ENCODE measurements at places on chromosomes 12 and 14. TPM values are rescaled to one million over a fixed set of nuclear protein-coding genes. Genes with fewer than 3 reads are reported as not detected.

DNA sequence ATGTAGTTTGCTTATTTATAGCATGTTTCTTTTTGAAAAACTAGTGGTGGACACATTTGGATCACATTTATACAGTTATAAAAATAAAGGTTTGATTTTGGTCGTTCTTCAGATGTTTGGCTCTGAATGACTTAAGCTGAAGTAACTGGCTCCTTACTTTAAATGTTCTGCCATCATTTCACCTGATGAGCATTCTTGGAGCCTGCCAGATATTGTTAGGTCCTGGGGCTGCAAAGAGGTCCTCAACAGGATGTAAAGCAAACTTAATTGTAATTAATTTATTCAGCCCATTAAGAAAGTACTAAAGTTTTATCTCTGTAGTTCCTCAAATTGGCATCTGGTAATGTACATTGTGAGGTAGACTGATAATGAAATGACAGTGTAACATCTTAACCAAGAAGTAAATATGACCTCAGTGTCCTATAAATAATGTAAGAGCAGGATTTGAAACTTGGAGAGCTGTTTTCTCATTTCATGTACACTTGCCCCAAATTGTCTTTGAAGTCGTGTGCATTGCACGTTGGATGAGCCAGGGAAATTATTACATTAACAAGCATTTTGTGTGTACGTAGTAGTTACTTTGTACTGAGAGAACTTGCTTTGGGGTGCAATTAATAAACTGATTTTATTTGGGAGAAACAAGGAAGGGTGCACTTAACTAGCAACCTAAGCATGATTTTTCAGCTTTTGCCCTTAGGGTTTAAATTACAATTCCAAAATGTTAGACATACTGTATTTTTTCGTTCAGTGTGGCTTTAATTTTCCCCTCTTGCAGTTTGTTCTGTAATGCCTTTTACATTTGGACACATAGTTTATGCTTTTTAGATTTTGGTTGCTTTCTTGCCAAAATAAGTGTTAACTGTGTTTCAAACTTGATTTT, 7.5 kb downstream of the EIF5 start:
- DNase-seq: no peak

DNA sequence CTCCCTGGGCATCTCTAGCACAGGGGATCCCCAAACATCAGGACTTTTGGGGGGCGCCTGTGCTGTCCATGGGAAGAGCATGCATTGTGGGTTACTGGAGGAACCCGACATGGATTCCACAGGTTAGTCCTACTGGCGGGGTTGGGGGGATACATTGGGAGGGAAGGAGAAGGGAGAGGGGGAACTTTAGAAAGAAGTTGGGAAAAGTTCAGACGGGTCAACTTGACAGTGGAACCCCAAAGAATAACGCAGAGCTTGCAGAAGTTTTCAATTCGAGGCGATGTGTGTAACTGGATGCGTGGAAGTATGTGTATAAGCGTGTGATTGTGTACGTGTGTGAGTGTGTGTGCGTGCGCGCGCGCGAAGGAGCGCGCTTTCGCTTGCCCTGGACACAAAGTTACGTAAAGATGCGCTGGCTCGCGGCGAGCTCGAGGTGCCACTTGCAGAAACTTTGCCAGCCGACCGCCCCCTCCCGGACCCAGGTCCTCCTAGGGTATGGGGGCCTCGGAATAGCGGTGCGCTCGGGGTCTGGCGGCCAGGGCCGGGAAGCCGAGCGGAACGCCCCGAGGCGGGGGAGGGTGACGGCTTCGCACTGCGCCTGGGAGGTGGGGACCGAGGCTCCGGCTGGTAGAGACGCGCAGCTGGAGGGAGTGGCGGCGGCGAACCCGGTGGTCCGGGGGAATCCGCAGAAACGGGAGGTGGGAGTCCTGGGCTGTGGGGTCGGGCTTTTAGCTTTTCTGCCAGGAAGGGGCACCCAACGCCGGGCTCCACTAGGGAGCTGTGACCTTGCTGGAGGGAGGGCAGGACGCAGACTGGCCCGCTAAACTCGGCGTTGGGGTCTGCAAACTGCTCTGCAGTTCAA, 669 bp downstream of the RFX4 start:
- no peak for DNase-seq

- DNase-seq: no peak
Observed at GRCh38 chr12:41287500-41288141, 99.5 kb downstream of the PDZRN4 start.

GRCh38 chr12:87332987-87333726, 696.0 kb downstream of the C12orf50 start:
- no peak for DNase-seq

- no peak for DNase-seq
Observed at GRCh38 chr14:26794731-26795130, 196.9 kb upstream of the NOVA1 start.

- DNase-seq: no peak
Observed at GRCh38 chr12:70719071-70719470, 81.8 kb upstream of the PTPRB start.

KRT2 gene
- not detected for total RNA-seq

- DNase-seq: no peak
Observed at GRCh38 chr12:108394196-108394595, 55.1 kb upstream of the CMKLR1 start.

- DNase-seq: no peak
Observed at GRCh38 chr14:74413627-74414026, 12.4 kb downstream of the SYNDIG1L start.

ADGRD1 gene
- total RNA-seq: 1.1 TPM

- no peak for DNase-seq
Observed at GRCh38 chr12:85883763-85884162, 9.7 kb downstream of the NTS start.

- DNase-seq: no peak
Observed at GRCh38 chr12:3833670-3834310, 39.4 kb downstream of the PARP11 start.

DNA sequence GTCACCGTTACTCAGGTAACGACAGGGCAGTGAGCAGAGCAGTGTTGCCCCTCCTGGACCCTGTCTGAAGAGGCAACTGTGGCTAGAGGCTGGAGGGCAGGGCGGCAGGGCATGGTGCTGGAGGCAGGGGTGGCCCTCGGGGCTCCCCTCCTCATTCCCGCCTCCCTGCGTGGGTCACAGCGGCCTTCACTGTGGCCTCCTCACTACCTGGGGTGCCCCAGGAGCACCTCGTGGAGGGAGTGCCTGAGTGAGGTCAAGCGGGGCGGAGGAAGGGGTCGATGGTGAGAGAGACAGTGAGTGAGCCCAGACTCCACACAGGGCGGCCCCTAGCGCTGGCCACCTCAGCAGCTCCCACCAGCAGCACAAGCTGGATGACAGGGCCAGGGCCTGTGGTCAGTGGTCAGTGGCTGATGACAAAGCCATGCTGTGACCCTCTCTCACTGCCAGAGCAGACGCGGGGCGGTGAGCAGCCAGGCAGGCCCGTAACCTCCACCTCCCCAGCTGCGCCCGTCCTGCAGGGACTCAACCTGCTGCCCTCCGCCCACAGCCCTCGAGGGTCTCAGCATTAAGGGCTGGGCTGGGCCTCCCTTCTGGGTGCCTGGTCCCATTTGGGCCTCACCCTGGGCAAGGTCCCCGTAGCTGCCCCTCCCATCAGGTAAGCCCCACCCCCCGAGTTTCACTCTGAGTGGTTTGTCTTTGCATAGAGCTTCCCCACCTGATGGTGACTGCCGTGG, 17.8 kb downstream of the GPR132 start:
- DNase-seq: no peak

DNA sequence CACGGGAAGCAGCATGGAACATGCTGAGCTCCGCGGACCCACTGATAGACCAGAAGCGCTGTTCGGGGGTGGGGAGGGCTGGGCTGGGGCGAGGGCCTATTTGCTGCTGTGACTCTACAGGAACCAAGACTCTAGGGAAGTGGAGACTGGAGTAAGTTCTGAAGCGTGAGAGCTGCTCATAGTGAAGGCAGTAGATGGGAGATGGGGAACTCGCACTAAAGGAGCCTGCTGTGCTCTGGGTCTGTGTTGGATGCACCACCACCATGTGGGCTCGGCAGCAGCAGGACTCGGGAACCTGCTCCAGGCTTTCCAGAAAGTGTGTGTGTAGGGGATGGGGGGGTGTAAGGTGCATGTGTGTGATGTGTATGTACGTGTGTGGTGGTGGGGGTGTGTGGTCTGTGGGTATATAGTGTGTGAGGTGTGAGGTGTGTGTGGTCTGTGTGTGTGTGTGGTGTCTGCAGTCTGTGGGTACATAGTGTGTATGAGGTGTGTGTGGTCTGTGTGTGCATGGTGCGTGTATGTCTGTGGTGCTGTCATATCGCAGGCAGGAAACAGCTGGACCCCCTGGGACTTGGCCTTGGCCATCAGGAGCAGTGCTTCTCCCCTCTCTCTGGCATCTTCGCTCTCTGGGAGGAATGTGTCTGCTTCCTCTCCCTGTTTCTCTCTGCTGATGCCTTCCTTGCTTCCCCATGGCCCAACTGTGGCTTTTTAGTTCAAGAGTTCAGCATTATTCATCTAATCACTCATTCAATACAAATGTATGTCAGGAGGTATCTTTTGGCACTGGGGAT, 378.9 kb downstream of the FUT8 start:
- peak; percentile 34 for DNase-seq

- DNase-seq: no peak
Observed at GRCh38 chr12:108751821-108752220, 20.5 kb upstream of the CORO1C start.

DNA sequence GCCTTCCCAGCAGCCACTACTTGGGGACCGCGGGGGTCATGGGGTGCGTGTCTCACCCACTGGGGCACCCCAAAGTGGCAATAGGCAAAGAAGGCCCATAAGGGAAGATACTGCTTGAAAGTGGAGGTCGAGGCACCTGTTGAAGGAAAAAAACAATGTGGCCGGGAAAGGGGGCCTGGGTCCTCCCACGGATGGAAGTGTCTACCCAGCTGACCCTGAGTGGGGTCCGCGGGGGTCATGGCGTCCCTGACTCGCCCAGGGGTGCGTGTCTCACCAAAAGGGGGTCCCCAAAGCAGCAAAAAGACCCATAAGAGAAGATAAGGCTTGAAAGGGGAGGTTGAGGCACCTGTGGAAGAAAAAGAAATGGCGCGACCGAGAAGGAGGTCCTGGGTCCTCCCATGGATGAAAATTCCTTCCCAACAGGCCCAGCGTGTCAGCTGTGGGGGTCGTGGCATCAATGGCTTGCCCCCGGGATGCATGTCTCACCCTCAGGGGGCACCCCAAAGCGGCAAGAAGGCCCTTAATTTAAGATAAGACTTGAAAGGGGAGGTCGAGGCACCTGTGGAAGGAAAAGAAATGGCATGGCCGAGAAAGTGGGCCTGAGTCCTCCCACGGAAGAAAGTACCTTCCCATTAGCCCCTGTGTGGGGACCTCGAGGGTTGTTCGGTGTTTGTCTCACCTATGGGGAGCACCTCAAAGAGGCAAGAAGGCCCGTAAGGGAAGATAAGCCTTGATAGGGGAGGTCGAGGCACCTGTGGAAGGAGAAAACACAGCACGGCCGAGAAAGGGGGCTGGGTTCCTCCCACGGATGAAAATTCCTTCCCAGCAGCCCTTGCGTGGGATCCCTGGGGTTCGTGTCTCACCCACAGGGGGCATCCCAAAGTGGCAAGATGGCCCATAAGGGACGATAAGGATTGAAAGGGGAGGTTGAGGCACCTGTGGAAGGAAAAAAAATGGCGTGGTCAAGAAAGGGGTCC, 266.0 kb downstream of the ALG10 start:
- DNase-seq: no peak

GYS2 gene
- total RNA-seq: not detected

GPR84 gene
- 0.15 TPM for total RNA-seq

NTF3 gene
- total RNA-seq: not detected

GRCh38 chr12:4538207-4539160, at the start of gene RAD51AP1:
TSS of gene RAD51AP1 (plus strand) at chr12:4538890. CDS start at chr12:4538940, 50 bp downstream.
- peak; percentile 93 for DNase-seq

GRCh38 chr12:118574288-118574687, 197.9 kb downstream of the SUDS3 start:
- DNase-seq: no peak

RNF212B gene
- total RNA-seq: not detected

- no peak for DNase-seq
Observed at GRCh38 chr12:20555771-20556170, 139.4 kb upstream of the SLCO1C1 start.

DNA sequence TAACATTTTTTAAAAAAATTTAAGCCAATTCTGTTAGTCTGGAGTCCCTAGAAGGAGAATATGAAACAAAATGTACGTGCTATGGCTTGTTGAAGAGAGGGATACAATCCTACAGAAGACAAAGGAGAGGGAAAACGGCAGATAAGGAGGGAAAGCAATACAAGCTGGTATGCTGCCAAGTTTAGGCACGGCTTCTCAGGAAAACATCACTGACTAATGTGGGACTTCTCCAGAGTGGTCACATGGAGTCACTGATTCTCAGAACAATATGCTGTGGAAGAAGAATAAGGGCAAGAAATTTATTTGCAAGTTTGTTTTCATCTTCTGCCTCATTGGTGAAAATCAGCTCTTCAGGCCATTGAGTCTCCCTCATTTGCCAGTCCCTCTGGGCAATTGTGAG, 22.9 kb upstream of the NR1H4 start:
- DNase-seq: no peak

DNA sequence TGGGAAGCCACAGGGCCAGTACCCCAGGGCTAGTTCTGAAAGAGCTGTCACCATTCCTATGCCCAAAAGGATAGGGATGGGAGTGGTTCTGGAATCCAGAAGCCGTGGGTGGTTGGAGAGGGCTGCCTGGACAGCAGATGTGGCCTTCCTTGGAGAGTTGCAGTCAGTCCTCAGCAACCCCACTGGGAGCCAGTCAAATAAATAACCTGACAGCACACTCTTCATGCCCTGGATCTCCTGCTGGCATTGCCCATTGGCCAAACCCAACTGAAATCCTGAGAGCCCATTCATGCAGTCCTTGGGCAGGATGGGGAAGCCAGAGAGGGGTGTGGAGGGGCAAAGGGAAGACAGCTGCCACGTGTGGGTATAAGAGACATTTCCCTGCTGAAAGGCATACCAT, 128.2 kb downstream of the PTPN11 start:
- DNase-seq: no peak

GRCh38 chr14:93163564-93163963, 21.1 kb downstream of the MOAP1 start:
- DNase-seq: no peak

- DNase-seq: no peak
Observed at GRCh38 chr14:68807148-68807600, 14.3 kb upstream of the ZFP36L1 start.

SERPINA5 gene
- total RNA-seq: not detected

- no peak for DNase-seq
Observed at GRCh38 chr14:32350020-32350419, 20.9 kb downstream of the AKAP6 start.

TPH2 gene
- total RNA-seq: not detected

- DNase-seq: no peak
Observed at GRCh38 chr12:89529738-89530137, 3.9 kb upstream of the POC1B start.

- DNase-seq: peak; percentile 33
Observed at GRCh38 chr12:9701380-9702154, 31.3 kb downstream of the CLECL1 start.
